ENCODE measurements at places on chromosomes 16 and 17.

- no peak for DNase-seq
Observed at GRCh38 chr17:50181144-50181543, 15.3 kb downstream of the SGCA start.

- DNase-seq: no peak
Observed at GRCh38 chr17:33688771-33689170, 395.7 kb upstream of the ASIC2 start.

- no peak for DNase-seq
Observed at GRCh38 chr17:69346766-69347165, 19.8 kb upstream of the ABCA5 start.

- DNase-seq: no peak
Observed at GRCh38 chr17:50818921-50819657, 16.3 kb upstream of the WFIKKN2 start.

DNA sequence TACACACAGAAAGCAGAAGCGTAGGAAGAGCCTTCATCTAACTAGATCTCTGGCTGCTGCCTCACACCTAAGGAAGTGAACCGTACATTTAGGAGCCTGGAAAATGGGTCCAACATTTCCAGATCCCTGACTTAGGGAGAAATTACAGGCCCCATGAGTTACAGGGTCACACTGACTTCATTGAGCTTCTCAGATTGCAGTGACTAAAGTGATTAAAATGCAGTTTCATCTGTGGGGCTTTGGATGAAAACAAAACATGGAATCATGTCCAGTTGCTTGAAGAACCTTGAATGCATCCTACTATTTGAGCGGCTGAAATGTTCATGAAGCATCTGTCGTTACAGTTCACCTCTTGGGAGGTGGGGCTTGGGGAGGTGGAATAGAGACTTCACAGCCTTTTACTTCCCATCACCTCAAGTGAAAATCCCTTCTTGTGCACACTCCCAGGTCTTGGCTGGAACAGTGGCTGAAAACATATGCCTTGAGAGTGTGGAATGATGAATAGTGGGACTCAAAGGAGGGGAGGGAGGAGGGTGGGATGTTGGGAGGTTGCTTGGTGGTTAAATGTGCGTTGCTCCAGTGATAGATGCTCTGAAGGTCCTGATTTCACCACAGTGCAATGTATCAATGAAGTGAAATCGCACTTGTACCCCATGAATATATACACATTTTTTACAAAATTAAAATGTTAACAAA, 19.7 kb downstream of the TEKT3 start:
- DNase-seq: no peak

- no peak for DNase-seq
Observed at GRCh38 chr17:8776881-8777280, 18.5 kb upstream of the SPDYE4 start.

- DNase-seq: no peak
Observed at GRCh38 chr17:77882040-77882439, 76.5 kb upstream of the TNRC6C start.

- DNase-seq: no peak
Observed at GRCh38 chr16:69522732-69523404, 42.9 kb upstream of the NFAT5 start.

DNA sequence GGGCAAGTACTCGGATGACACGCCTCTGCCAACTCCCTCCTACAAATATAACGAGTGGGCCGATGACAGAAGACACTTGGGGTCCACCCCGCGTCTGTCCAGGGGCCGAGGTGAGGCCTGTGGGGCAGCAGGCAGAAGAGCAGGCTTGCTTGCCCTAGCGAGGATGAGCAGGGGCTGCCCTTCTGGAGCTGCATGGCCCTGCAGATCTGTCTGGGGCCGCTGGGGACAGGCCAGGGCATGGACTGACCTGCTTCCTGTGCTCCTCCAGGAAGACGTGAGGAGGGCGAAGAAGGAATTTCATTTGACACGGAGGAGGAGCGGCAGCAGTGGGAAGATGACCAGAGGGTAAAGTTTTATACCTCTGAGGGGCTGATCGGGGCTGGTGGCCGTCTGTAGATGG, 5.3 kb downstream of the DHX38 start:
- no peak for DNase-seq

DNA sequence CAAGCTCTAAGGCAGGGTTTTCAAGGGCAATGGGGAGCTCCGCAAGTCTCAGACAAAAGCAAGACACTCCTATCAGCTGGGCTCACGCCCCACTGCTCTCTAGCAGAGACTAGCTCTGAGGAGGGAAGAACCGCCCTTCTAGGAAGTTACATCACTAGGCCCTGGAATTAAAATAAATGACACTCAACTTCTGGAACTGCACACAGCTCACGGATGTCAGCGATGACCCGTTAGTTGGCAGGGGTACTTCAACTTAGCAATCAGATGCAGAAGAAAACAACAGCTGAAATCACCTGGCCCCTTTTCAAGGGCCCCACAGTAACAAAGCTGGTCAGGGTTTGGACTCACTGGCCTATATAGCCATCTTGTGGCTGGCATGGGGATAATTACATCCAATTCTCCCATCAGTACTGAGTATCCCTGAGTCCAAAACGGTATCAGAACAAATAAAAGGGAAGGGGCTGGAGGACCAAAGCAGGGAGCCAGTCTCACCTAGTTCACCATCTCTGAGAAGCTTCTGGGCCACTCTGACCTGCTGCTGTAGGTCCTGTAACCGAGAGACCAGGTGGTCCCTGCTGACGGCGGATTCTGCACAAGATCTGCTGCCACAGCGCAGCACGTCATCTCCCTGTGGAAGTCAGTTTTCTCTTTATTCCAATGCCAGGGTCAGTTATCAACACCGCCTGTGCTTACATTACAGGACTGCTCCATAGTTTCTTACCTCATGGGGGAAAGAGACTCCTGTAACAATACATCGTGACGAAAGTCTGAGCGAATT, 22.2 kb downstream of the SERPINF1 start:
- DNase-seq: peak; percentile 66

GRCh38 chr16:4372578-4373355, 1.1 kb downstream of the VASN start:
- DNase-seq: no peak

- DNase-seq: no peak
Observed at GRCh38 chr16:11139326-11140097, 116.5 kb downstream of the SOCS1 start.

GRCh38 chr16:20385844-20386832, 18.4 kb downstream of the PDILT start:
- peak; percentile 83 for DNase-seq

- DNase-seq: no peak
Observed at GRCh38 chr16:19567560-19567959, 12.1 kb downstream of the VPS35L start.

GRCh38 chr17:36714789-36715188, 113.4 kb downstream of the MRM1 start:
- no peak for DNase-seq

DNA sequence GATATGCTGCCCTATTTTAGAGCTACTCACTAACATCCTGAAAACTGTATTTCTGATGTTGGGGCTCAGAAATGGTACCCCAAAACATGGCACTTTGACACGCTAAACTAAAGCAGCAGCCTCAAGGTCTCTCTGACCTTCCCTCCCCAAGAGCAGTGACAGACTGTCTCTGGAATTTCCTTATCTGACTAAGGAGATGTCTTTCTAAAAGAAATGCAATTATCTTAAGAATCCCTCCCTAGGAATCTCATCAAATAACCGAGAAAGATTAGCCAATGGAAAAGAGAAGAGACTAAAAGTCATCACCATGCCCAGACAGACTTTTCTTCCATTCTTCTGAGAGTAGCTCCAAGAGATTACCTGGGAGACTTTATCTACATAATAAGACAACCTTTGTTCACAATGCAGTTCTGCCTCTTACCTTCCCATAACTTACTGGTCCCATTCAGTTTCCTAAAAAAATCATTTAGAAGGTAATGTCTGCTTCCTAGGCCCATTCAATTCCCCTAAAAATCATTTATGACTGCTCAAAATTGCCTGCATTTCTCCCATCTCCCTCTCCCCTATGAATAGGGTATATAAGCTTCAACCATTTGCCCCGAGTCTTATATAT, 123.9 kb downstream of the CPPED1 start:
- no peak for DNase-seq

- DNase-seq: peak; percentile 83
Observed at GRCh38 chr16:57651344-57652333, 16.5 kb upstream of the ADGRG3 start.

DNA sequence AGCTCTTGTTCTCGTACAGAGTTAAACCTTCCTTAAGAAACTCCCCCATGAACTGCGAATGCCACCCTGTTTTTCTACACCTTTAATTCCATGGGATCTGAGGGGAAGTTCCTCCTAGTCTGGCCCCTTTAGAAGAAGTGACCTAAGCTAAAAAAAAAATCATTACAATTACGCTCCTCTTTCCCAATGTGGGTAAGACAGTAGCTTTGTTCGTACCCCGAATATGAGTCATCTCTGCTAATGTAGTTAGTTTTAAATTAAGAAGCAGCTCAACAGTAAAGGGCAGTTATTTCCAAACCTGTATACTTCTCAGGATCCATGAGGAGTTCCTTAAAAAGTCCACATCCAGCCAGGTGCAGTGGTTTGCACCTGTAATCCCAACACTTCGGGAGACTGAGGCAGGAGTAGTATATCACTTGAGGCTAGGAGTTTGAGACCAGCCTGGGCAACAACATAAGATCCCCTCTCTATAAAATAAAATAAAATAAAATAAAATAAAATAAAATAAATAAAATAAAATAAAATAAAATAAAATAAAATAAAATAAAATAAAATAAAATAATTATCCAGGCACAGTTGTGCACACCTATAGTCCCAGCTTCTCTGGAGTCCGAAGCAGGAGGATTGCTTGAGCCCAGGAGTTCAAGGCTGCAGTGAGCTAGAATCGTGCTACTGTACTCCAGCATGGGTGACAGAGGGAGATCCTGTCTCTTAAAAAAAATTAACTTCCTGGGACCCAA, 26.1 kb downstream of the RCVRN start:
- no peak for DNase-seq

DNA sequence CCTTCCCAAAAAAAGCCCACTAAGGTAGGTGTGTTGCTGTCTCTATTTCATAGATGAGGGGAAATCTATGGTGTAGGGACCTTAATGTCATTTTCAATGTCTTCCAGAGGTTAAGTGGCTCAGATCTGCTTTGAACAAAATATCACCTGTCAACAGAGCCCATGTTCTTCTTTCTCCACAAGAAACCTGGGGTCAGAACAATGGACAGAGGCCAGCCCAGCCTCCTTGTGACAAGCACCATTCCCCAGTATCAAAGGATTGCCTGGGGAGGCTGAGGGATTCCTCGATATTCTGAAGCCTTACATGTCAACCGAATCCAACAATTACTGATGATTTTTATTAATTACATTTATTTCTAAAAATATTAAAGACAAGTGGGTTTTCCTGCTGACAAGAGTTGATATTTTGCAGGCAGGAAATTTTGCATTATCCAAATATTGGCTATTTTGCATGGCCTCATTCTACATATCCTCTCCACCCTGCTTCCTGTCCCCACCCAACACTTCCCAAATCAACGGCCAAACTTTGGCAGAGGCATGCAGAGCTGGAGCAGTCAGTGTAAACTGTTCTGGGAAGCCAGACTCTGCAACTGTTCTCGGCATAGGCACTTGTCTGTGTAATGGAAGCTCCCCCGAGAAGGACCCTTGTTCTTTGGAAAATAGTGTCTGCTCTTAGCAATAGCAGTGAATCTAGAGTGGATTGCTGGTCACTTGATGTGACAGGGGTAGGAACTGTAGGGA, 281.5 kb downstream of the HS3ST3A1 start:
- no peak for DNase-seq

- no peak for DNase-seq
Observed at GRCh38 chr16:86752582-86753175, 174.3 kb downstream of the FOXL1 start.

GRCh38 chr17:28810437-28810836, 32.2 kb downstream of the FAM222B start:
- no peak for DNase-seq

- DNase-seq: no peak
Observed at GRCh38 chr16:78353640-78354275, 254.3 kb downstream of the WWOX start.

DNA sequence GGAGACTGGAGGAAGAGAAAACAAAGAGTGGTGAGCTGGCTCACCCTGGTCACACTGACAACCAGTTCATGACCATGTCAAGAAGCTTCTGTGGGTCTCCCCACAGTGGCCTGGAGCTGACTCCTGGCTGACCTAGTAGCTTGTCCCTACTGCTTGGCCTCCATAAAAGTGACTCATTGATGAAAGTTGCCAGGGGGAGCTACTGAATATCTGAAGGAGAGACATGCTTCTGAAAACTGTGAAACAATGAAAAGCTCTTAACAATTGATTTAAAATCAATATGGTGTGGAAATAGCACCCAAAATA, 22.0 kb downstream of the SMPD3 start:
- no peak for DNase-seq

All from activated CD4-positive, alpha-beta T cell treated with anti-CD3 and anti-CD28 coated beads, Interleukin-2, amount 10 ng/mL, durations not matched to agents 24 days and 14 days (primary cell).